ENCODE measurements at places on chromosomes 3 and 15.

DNA sequence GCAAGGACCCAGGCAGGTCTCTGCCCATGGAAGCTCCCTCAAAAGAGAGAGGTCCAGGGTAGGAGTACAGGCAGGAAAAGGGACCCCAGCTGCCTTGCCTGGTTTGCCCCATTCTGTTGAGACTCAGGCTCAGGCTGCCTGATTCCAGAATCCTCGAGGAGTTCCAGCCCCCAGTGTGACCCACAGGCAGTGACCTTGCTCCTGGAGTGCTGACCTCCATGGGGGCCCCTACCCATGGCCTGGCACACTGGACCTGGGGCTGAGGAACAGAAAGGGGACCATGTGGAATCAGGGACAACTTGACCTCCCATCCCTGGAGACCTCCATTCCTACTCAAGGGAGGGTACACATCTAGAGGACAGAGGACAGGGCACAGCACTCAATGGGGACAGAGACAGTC lies 3.4 kb upstream of the SEMA3B start:
- DNase-seq: no peak

DNA sequence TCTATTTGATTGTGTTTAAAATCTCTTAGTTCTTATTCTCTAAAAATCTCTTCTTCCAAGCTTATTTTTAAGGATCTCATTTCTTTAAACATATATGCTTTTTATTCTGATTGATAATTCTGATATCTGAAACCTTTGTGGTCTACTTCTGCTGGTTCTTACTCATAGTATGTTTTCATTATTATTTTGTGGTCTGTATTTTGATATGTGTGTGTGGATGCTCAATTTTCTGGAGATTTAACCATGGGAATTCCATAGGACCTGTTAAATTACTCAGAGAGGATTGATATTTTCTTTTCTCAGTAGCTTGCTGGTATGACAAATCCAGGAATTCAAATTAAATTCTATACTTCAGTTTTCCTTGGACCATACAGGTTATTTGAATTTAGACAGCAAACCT lies 14.7 kb upstream of the HHLA2 start:
- no peak for DNase-seq

DNA sequence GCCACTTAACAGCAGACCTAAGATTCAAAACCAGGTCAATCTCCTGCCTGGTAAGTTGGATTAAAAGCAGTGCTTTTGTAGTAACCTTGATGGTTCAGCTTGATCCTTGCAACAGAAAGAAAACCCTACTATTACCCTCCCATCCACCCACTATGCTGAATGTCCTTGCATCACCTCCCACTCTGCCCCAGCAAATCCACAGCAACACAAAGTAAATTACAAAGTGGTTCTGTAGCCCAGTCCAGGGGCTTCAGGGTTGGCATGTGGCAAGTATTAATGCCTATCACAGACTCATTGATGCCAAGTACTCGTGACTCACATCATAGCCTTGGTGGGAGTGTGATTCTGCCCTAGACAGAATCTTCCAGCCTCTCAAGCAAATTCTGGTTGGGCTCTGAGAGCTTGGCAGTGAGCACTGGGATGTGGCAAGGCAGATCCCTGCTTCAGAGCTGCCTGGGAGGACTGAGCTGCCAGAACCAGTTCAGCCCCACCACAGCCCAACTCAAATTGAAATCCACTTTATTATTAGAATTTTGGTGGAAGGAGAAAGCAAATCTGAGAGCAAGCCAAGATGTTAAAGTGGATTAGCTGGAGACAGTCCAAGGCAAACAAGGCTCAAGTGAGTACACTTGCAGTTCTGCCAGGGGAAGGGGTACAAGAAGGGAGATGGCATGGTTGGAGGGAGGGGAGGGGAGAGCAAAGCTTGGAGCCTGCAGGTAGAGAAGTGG lies 225.8 kb upstream of the UMPS start:
- no peak for DNase-seq

DNA sequence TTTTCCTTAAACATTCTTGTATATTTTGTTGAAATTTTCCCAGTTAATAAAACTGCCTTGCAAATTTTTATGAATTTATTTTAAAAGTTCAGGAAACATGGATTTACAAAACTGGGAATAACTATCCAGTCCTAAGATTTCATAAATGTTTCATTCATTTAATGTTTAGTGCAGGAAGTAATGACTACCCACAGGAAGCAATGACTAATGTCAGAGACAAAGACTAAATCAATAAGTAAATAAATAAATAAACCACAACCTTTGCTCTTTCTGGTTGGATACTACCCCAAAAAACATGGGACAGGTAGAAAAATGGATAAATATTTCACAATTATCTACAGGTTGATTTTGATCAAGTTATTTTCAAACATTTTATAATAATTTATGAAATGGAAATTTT lies 48.8 kb upstream of the TMCO5A start:
- no peak for DNase-seq

GRCh38 chr3:152199102-152199840 lies 69.5 kb upstream of the MBNL1 start:
- DNase-seq: no peak

DNA sequence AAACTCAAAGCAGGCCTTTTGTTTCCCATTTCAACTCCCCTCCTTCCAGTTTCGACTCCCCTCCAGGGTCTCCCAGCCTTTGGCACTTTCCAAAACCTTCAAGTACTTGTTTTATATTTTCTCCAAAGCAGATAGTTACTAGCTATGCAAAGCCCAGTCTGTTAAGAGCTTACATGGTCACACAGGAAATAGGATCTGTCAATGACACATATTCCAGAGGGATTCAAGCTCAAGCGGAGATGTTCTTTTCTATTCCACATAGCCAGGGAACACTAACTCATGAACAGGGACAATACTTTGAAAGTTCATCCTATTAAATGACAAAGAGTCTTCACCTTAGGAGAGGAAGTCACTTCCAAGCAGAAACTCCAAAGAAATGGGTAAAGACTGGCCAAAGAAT lies 18.6 kb downstream of the SUCLG2 start:
- DNase-seq: no peak

GRCh38 chr3:197878427-197878826 lies 71.6 kb upstream of the RPL35A start:
- DNase-seq: no peak

- DNase-seq: no peak
Measured at GRCh38 chr15:54518156-54518882, 540.1 kb downstream of the UNC13C start.

GRCh38 chr3:59189526-59189925 lies 139.7 kb upstream of the CFAP20DC start:
- DNase-seq: no peak
